ENCODE measurements at places on chromosomes 4 and X.

DNA sequence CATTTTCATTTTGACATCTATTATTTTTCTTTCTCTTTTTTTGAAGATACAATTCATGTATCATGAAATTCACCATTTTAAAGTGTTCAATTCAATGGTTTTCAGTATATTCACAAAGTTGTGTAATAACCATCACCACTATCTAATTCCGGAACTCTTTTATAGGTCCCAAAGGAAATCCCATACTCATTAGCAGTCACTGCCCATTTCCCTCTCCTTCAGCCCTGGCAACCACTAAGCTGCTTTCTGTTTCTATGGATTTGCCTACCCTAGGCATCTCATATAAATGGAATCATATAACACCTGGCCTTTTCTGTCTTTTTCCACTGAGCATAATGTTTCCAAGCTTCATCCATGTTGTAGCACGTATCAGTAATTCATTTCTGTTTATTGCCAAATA is 3.2 kb upstream of the FGF2 start:
- no peak for DNase-seq

DNA sequence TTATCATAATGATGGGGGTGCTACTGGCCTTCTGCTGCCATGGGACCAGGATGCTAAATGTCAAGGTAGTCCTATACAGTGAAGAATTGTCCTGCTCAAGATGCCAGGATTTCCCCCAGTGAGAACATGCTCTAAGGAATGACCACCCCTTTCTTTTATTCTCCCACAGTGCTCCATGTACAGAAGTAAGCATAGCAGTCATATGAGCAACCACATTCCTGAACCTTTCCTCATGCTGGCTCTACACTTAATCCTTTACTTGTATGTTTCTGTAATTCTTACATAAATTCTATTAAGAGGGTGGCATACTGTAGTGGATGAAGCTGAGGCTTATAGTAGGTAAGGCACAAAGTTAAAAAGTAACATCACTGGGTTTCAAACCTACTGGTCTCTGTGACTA is 20.2 kb downstream of the CYP2U1 start:
- DNase-seq = no peak

- DNase-seq = no peak
Observed at GRCh38 chr4:110949542-110949941, 326.7 kb upstream of the PITX2 start.

GRCh38 chr4:92840880-92841279 is 537.1 kb downstream of the GRID2 start:
- DNase-seq = no peak

- no peak for DNase-seq
Observed at GRCh38 chr4:87698394-87698793, 48.3 kb downstream of the DMP1 start.

- DNase-seq = no peak
Observed at GRCh38 chr4:40264497-40264896, 67.7 kb downstream of the RHOH start.

DNA sequence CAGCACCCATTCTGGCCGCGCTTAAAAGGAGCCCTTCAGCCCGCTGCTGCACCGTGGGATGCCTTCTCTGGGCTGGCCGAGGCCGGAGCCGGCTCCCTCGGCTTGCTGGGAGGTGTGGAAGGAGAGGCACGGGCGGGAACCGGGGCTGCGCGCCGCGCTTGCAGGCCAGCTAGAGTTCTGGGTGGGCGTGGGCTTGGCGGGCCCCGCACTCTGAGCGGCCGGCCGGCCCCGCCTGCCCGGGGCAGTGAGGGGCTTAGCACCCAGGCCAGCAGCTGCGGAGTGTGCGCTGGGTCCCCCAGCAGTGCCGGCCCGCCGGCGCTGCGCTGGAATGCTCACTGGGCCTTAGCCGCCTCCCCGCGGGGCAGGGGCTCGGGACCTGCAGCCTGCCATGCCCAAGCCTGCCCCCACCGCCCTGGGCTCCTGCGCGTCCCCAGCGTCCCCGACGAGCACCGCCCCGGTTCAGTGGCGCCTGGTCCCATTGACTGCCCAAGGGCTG is 111.3 kb downstream of the PCDH18 start:
- no peak for DNase-seq
